ENCODE measurements at places on chromosomes 3 and 15. TPM values are rescaled to one million over a fixed set of nuclear protein-coding genes. Genes with fewer than 3 reads are reported as not detected.

The BOC gene
- 48.8 TPM for total RNA-seq

The C3orf22 gene
- total RNA-seq, result not detected

The IMPG2 gene
- 0.33 TPM for total RNA-seq

The ANKRD63 gene
- total RNA-seq, result not detected

The FLNB gene
- 242 TPM for total RNA-seq

The ISLR gene
- 71.8 TPM for total RNA-seq

The RARRES1 gene
- total RNA-seq, result 3.5 TPM

The ARPIN gene
- 22.3 TPM for total RNA-seq

The GP5 gene
- total RNA-seq, result not detected

The PIGZ gene
- 12.0 TPM for total RNA-seq

The CILP gene
- total RNA-seq, result 24.6 TPM

The SAMD7 gene
- not detected for total RNA-seq

The MOBP gene
- not detected for total RNA-seq

The OIP5 gene
- total RNA-seq, result 0.44 TPM

The PSMA4 gene
- 102 TPM for total RNA-seq

The LDHAL6B gene
- total RNA-seq, result not detected

The ITIH1 gene
- 0.32 TPM for total RNA-seq

DNA sequence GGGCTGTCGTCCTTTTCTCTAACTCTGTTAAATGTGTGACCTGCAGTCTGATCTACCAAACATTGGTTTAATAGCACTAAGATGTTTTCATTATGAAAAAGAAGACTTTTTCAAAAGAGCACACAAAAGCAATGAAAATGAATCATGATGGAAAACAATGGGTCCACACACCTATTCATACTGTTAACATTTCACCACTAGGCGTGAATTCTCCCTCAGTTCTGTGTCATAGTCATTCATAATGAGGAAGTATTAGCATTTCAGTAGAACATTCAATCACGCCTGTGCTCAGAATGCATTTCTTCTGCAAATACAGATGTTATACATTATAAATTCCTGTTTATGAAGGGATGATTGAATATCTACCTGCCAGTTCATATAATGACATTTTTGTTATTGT lies 35.9 kb downstream of the EIF4E3 start:
- no peak for DNase-seq

DNA sequence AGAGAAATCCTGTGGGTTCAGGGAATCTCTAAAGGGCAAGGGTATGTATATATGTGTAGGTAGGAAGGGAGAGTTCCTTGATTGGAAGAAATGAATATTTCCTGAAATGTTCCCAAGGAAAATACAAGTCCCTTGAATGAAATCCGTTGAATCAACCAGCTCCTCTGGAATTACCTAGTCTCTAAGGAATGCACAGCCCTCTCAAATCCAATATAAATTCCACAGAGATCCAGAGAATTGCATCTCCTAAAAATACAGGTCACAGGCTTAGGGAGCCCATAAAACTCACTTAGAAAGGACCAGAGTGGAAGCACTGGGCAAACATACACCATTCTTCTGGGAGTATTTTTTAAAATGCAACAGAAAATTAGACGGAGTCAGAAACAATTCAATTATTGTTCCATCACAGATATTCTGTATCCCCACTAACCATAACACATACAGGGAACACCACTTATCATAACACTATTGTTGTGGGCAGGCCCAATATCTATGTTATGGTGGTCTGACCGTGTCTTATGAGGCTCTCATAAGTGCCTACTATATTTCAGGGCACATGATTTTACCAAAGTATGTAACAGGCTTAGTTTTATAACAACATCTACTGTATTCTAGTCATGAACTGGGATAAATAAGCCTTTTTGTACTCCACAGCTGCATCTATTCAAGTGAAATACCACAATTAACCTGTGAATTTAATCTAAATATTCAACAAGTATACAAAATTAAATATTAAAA lies 43.7 kb downstream of the IGSF11 start:
- no peak for DNase-seq

DNA sequence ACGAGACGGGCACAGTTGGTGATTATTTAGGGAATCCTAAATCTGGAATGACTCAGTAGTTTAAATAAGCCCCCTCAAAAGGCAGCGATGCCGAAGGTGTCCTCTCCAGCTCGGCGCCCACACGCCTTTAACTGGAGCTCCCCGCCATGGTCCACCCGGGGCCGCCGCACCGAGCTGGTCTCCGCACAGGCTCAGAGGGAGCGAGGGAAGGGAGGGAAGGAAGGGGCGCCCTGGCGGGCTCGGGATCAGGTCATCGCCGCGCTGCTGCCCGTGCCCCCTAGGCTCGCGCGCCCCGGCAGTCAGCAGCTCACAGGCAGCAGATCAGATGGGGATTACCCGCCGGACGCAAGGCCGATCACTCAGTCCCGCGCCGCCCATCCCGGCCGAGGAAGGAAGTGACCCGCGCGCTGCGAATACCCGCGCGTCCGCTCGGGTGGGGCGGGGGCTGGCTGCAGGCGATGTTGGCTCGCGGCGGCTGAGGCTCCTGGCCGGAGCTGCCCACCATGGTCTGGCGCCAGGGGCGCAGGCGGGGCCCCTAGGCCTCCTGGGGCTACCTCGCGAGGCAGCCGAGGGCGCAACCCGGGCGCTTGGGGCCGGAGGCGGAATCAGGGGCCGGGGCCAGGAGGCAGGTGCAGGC lies 318.0 kb downstream of the FGF12 start:
- no peak for DNase-seq

- no peak for DNase-seq
Measured at GRCh38 chr3:77919244-77919643, 879.3 kb downstream of the ROBO2 start.

DNA sequence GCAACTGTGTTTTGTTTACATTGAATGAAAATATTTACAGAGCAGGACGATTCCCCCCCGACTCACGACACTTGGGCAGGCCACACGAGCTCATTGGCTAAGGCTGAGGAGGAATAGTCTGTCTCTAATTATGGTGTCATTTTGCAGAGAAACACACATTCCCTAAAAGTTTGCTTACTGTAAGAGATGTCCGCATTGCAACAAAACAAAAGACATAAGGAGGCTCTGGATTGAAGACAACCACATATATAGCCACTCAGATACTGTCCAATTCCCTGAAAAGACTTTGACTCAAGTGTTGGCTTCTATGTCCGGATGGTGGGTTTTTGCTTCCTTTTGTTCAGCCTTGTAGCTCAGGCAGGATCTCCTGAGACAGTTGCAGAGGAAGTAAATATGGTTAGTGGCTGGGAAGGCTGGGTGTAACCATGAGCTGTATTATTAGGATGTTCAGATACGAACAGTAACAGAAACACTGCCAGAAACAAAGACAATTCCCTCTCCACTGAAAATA lies 170.4 kb downstream of the KLHL25 start:
- no peak for DNase-seq

DNA sequence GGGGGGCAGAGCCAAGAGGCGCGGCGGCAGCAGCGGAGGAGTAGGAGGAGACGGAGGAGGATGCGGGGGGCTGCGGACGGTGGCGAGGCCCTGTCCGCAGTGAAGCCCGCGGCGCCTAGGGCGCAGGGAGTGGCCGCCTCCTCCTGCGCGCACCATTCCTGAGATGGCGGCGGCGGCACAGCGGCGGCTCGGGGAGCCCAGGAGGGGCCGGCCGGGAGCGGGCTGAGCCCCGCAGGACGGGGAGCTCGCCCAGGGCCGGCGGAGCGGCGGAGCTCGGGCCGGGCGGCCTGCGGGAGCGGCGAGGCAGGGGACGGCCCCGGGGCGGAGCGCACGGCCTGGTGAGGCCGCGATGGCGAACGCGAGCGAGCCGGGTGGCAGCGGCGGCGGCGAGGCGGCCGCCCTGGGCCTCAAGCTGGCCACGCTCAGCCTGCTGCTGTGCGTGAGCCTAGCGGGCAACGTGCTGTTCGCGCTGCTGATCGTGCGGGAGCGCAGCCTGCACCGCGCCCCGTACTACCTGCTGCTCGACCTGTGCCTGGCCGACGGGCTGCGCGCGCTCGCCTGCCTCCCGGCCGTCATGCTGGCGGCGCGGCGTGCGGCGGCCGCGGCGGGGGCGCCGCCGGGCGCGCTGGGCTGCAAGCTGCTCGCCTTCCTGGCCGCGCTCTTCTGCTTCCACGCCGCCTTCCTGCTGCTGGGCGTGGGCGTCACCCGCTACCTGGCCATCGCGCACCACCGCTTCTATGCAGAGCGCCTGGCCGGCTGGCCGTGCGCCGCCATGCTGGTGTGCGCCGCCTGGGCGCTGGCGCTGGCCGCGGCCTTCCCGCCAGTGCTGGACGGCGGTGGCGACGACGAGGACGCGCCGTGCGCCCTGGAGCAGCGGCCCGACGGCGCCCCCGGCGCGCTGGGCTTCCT lies at the start of gene GPR27:
Gene GPR27 (plus strand): TSS at position 155 of the 909 bp plus-strand sequence. CDS start 195 bp downstream, at position 350.
- DNase-seq, result no peak

DNA sequence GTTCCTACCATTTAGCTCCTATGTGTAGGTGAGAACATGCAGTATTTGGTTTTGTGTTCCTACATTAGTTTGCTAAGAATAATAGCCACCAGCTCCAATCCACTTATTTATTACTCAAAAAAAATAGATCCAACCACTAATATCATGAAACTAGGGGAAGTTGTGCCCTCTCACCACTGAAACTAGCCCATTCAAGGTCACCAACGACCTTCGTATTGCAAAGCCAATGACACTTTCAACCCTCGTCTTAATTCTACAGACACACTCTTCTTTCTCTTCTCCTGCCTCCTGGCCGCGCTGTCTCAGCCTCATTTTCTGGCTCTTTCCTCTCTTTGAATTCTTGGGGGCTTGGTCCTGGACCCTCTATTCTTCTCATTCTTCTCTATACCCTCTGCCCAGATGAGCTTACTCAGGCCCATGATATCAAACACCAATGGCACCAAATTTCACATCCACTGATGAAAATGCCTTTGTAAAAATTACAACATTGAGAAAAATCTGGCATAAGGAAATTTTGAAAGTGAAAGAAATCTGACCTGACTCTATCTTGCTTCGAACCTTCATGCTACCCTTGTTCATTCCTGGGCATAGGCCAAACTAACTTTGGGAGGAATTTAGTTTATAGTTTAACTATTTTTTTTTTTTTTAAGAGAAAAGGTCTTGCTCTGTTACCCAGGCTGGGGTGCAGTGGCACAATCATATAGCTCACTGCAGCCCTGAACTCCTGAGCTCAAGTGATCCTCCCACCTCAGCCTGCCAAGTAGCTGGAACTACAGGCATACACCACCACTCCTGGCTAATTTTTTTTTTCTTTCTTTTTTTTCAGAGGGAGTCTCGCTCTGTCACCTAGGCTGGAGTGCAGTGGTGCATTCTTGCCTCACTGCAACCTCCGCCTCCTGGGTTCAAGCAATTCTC lies 25.4 kb upstream of the LIMD1 start:
- no peak for DNase-seq

GRCh38 chr3:7960601-7961000 lies 541.0 kb upstream of the LMCD1 start:
- DNase-seq, result no peak

GRCh38 chr15:90013503-90013937 lies 12.4 kb downstream of the ZNF710 start:
- DNase-seq, result no peak

DNA sequence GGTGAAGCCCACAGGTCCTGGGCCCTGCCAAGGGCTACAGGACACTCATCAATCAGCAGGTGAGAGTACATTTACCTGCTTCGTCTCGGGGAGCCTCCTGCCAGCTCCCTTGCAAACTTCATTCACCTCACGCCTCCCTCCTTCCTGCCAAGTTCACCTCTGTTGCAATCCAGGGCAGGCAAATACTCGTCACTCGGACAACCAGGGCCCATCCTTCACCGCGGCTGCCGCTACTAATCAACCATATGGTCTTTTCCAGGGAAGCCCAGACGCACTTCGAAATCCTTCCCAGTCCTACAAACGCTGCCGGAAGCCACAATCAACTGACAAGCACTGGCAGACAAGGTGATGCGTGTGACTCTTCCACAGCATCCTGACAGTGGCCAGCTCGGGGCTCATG lies 200.7 kb upstream of the NSMCE3 start:
- DNase-seq, result peak; percentile 34

DNA sequence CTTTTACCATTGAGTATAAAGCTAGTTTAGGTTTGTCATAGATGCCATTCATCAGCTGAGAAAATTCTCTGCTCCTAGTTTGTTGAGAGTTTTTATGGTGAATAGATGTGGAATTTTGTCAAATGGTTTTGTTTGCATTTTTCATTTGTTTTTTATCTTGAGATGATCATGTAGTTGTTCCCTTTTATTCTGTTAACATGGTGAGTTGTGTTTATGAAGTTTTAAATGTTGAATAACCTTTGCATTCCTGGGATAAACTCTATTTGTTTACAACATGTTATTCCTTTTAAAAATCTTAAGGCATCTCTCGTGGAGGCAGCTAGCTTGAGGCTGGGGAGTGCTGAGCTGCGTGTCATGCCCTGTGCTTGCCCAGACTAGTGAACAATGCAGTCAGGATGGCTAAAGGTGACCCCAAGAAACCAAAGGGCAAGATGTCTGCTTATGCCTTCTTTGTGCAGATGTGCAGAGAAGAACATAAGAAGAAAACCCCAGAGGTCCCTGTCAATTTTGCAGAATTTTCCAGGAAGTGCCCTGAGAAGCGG lies 48.5 kb downstream of the ANAPC13 start:
- no peak for DNase-seq

- DNase-seq, result no peak
Measured at GRCh38 chr3:112858410-112859069, 11.9 kb upstream of the CD200R1L start.

DNA sequence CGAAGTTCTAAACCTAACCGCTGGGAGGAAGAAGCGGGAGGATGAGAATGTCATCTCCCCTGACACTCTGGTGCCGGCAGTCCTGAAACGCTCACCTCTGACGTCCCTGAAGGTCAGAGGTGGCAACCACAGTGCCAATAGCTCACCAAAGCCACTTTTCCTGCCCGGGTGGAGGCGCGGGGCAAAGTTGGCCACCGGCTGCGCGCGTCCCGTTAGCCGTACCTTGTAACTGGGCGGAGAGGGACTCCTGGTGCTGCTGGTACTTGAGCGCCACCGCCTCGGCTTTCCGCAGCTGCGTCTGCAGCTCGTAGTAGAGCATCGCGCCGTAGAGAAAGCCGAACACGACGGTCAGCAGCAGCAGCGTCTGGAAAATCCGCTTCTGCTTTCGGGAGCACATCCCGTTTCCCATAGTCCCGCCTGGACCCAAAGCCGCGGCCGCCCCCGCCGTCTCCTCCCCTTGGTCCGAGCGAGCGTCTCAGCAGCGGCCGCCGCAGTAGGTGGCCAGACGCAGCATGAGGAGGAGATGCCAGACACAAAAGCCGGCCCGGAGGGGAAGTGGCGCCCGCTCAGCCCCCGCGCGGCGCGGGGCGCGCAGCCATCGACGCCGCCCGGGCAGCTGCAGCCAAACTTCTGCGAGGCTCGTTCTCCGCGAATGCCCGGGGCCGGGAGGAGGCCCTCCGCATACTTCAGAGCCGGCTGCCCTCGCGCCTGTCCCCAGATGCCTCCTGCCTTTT lies 680 bp downstream of the GOLIM4 start:
- peak; percentile 62 for DNase-seq

DNA sequence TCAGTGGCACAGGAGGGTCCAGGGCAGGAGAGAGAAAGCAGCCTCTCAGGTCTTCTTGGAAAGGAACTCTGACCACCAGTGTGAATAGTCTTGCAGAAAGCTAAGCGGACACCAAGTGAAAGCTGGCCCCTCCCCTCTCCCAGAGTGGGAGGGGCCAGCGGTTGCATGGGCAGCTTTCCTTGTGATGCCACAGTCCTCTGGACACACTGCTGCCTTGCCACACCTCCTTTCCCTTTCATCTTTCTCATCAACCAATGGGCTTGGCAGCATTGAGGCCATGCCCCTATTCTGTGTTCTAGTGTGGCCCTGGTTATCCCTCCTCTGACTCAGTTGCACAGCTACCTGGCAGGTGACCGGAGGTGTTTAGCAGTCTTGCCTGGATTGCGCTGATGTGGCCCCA lies 49.7 kb upstream of the GOLGA6B start:
- DNase-seq, result no peak

GRCh38 chr3:194718079-194718478 lies 32.4 kb downstream of the FAM43A start:
- no peak for DNase-seq

- no peak for DNase-seq
Measured at GRCh38 chr15:57927091-57927631, 138.3 kb downstream of the ALDH1A2 start.
